HepG2 (cell line): ENCODE measurements at places on chromosomes 1 and 21.

DNA sequence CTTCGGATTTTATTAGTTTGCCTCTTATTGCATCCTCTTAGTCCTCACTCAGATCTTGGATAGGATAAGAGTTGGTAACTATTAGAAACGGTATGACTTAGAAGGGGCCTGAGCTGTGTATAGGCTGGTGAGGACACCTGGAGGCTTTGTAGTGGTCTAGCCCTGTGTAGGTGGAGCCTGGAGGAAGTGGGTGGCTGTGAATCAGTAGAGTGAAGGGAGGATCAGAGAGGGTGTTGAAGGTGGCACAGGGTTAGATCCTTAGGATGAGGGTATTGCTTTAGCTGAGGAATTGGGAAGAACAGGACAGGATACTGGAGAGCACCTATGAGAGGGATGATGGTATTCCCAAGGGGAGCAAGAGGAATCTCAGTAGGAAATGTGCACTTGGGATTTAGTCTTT lies 5.7 kb downstream of the VANGL1 start:
- no peak for DNase-seq

DNA sequence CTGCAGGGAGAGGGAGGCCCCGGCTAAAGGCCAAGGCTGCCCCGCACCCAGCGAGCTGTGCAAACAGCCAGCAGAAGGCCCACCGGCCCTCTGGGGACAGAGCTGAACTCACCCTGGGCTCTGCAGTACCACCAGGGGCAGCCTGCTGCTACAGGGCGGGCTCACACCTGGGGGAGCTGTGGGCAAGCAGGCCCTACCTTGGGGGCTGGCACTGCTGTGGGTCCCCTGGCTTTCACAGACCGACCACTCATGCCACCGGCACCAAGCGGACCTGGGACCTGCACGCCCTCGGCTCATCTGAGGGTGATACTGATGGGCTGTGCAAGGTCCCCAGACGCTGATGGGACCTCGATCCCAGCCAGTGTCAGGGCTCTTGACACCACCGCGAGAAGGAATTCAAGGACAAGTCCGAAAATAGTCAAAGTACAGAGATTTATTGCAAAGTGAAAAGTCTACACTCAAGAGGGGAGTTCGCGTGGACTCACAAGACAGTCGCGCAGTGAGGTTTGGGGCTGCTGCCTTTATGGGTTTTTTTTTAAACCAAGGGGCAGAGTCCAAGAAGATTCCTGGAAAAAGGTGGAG lies 61.0 kb upstream of the ADARB1 start:
- peak; percentile 89 for DNase-seq

- DNase-seq, result no peak
These were observed 48.9 kb upstream of the ZNF326 start for GRCh38 chr1:89945852-89946476.

DNA sequence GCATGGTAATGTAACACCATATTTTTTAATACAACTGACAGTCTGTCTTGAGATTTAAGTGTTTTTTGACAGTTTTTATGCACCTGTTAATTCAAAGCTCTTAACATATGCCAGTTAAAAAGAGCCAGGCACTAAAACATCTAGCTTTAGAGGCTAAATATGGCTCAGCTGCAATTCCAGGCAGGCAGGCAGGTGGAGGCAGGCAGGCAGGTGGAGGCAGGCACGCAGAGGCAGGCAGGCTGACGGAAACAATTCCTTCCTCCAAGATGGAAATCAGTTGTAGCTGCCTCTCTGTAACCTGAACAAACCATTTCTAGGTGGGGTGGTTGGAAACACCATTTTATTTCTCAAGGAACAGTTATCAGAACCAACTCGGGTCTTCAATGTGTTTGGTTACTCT lies 51.2 kb downstream of the GORAB start:
- no peak for DNase-seq

DNA sequence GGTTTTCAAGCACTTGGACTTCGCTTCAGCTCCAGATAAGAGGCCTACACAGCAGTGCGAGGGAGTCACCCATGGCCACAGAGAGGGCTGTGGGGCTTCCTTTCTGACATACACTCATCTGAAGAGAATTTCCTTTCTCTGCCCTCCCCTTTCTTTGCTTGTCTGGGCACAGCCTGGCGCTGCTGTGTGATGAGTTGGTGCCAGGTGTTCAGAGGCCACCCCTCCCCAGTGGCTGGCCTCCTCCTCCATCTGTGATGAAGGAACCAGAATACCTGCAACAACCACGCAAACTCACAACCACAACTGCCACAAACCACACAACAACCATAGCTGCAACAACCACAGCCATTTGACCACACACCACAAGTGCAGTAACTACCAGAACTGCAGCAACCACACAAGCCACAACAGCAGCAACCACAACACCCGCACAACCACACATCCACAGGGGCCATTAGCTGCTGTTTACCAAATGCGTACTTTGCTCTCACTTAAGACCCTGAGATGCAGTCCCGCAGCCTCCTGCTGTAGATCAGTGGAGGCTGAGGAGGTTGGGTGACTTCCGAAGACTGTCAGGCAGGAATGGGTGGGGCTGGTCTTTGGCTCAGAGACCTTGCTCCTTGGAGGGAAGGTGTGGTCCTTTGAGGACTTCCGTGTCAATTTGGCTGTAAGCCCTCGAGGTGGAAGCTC lies 71.1 kb downstream of the IER5 start:
- DNase-seq, result no peak

GRCh38 chr21:43303275-43304178 lies 123.4 kb downstream of the SIK1 start:
- DNase-seq, result no peak

DNA sequence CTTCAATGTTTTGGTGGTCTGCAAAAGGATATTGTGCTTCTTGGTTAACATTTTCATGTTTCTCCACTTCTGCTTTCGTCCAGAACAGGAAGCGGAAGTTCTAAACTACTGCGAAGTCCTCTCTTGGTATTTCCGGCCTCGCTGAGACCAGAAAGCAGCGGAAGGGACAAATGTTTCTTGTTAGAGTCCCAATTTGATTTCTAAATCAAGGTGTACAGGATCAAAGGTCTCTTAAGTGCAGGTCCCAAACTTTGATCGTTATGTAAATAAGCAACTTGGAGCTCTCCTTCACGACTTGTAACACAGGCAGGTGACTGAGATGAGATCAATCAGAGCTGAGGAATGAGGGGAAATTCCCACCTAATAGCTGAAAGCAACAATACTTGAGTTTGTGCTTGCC lies 40.1 kb upstream of the HMCN1 start:
- peak; percentile 45 for DNase-seq

GRCh38 chr1:208527156-208527555 lies 283.0 kb upstream of the PLXNA2 start:
- DNase-seq, result no peak

GRCh38 chr1:18941221-18942141 lies 15.0 kb downstream of the IFFO2 start:
- DNase-seq, result peak; percentile 87

DNA sequence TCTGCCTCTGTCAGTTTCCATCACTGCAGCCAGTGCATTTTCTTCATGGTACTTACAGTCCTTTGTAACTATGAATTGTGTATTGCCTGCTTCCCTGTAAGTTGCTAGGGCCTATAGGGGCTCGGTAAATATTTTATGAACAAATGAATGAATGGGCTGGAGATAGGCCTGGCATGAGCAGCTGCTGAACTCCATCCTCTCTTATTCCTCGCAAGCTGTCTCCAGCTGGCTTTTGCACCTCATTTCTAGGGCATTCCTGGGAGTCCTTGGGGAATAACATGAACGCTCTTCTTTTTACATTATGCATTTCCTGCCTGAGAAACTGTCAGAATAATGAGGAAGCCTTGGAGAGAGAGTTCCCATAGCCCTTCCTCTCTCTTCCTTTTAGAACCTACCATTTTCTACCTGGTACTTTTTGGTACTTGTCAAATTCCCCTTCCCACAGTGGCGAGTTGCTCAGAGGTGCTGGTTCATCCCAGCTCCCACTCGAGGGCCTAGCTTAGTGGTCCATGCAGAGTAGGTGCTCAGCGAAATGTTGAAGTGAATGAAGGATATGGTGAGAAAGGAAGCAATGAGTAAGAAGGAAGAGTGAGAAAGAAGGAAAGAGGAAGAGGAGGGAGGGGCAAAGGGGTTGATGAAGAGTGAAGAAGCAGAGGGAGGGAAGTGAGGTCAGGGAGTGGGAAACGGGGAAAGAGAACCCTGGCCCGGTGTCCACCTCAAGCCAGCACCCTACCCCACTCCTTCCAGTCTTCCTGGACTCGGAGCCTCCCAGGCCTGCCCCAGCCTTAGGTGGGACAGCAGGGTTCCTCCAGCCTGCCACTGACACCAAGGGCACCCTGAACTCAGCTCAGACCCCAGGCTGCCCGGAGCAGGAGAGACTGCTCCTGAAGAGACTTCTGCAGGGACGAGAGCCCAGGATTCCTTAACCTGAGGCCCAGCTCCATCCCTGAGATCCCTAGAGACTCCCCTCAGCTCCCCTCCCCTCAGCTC lies 29.6 kb downstream of the KCNC4 start:
- DNase-seq, result no peak

DNA sequence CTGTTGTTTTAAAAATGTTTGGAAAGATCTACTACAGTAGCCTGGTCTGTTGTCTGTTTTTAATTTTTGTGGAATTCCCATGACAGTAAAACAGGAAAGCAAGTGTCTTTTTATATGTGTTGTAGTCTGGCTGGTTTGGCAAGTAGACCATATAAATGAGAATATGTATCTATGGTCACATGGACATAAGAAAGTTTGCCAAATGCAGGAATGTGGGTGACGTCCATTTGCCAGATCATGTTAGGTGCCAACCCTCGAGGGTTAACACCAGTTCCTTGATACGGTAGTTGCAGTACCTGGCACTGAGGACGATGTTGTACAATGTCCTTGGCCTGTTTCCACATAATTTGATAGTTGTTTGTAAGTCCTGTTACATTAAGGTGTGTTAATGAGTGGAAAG lies 6.2 kb downstream of the DAP3 start:
- DNase-seq, result no peak

GRCh38 chr1:235015291-235015985 lies 113.2 kb downstream of the TOMM20 start:
- DNase-seq, result no peak

DNA sequence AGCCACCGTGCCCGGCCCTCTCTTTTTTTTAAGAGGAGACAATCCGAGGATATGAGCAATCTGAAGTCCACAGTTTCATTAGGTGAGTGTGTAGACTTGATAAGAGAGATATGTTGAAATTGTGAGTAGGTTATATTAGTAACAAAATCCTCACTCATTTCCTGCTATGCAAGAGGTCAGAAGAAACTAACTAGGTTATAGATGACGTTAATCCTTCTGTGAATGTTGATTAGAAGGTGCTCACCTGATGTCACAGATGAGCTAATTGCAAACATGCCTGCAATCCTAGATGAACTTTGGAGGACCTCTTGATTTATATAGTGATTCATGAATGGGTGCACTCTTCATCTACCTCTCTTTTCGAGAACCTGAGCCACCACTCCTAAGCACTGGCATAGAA lies 29.3 kb downstream of the NTMT2 start:
- DNase-seq, result no peak

DNA sequence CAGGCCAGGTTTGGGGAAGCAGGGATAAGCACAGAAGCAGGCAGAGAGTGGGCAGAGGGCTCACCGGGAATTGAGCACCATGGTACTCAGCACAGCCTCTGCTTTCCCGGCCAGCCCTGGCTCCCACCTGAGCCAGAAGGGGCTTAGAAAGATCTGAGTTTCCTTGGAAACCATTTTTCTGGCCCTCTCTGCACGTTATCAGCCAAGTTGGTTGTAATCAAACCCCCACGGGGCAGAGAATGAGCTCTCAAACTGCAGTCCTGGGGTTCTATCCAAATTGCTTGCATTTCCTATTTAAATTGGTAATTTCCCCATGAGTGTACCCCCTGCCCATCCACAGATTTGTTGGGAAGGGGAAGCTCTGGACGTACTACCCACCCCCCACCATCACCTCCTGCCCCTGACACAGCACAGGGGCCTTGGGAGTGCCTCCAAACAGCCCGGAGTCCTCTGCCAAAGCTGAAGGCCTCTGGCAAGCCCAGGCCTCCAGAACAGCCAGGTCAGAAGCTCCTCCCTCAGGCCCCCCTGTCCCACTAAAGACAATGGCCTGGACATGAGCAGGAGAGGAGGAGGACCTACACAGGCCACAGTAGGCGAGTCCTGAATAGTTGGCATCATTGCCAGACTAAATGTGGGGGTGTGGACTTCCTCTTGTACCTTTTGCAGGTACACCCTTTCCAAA lies 42.7 kb upstream of the GJB5 start:
- no peak for DNase-seq

DNA sequence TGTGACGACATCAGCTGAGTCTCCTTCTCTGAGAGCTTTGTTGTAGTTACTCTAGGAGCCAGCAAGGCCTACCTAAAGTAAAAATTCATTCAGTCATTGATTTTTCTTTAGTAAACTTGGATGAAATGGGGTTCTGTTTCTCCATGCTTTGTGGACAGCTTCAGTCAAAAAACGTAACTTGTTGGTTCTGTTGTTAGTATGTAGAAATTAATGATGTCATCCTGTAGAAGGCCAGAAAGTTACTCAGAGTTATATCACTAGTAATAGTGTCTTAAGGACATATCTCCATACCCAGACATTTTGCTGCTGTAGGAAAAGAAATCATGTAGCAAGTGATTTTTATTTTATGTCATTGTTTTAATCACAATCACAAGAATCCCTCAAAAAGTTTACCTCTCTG lies 43.0 kb downstream of the KDM1A start:
- no peak for DNase-seq

- DNase-seq, result no peak
These were observed 55.1 kb downstream of the SLC22A15 start for GRCh38 chr1:116031302-116031835.

DNA sequence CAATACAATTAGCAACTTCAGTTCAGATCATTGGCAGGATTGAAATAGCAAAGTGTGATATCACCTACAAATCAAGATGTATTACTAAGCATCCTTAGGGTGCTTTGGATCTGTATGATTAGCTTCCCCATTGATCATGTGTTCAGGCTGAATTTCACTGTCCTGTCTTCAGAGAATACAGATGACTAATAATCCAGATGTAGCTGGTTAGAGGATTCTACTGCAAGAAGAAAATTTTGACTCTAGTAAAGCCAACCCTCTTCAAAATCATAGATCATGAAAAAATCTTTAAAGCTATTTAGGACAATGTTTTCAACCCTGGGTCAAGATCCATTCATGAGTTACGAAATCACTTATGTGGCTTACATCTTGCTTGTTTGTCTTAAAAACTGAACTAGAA lies 184.4 kb downstream of the PTGER3 start:
- DNase-seq, result no peak

GRCh38 chr1:46094471-46095005 lies 37.9 kb downstream of the PIK3R3 start:
- DNase-seq, result no peak
